ENCODE measurements at places on chromosomes 2 and 18.

DNA sequence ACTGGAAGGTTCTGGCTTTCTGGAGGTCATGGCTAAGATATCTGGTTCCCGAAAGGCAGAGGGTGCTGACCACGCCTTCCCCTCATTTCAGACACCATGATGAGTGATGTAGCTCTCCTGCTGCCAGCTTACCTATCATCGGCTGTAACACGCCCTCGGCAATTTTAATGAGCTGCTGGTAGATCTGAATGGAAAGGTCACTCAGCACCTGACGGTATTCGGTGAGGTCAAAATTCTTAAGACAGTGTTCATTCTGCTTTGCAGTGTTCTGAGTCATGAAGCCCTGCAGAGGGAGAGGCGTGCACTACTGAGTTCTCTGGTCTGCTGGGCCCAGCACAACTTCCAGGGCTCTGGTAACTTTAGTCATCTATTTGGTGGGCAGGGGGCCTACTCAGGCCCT is 25.7 kb upstream of the ACAA2 start:
- DNase-seq: no peak

DNA sequence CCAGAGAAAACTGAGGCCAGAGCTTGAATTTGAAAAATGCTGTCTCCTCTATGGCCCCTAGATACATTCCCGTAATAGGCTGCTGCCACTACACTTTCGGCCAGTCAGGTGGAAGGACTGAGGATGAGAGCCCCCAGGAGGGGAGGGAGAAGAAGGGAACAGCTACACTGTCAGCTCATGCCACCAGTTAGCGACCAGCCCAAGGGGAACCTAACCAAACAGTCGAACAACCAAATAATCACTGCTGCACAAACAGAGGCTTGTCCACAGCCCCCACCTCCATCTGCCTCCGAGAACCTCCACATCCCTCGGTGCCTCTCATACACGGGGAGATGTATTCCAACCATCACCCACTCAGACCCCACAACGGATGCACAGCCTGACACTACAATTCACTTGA is 7.3 kb downstream of the ZNF516 start:
- DNase-seq: no peak

DNA sequence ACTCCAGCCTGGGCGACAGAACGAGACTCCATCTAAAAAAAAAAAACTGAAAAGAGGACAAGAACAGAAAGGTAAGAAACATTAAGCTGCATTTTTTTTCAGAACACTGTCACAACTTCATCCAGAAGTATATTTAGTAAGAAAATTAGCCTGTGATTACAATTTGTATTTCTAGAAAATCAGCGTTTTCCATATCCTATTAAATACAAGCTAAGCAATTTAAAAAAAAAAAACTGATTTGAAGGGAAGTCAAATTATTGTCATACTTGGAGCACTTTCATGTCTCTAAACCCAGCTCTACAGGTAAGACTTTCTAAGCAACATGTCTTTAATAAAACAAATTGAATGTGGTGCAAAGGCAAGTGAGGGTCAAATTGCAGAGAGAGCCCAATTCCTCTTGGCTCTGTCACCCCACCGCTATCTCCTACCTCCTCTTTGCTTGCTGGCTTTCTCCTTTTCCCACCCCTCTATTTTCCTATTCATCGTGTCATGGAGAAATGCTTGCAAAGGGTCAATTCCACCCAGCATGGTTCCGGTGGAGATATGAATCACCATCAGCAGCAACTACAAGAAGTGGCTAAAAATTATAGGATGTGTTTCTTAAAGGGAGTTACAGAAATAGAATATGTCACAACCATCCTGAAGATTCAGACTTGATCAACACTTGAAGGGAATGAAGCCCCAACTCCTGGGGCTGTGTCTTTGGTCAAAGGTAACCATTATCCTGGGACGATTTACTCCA is 68.4 kb upstream of the BCL11A start:
- DNase-seq: no peak

DNA sequence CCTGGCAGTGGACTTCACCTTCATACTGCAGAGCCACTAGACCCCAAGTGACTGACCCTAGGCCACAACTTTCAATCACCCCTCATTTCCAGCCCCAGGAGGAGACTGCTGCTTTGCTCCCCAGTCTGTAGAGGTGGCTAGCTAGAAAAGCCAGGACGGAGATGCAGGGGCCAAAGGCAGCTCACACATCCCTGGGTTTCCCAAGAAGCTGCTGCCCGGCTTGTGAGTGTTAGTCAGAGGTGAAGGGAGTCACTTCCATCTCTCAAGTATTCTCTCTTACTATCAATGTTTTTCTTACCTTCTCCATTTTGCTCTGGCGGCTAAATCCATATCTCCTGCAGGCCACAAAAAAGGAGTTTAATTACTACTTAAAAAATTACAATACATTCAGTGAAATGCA is 36.2 kb downstream of the CCDC93 start:
- no peak for DNase-seq

DNA sequence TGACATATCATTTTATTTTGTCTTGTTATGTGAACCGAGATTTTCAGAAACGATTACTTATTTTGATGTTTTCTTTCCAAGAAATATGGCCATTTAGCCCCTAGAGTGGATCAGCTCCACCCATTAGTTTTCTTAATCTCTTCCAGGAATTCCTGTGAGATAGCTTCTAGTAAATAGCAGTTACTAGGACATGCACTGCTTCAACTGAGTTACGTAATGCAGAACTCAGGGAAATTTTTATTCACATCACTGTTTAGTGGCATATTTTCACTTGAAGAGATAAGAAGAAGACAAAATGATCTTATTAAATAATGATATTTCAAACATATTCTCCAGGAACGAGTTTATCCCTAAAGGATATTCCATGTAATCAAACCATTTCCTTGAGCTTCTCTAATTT is 573.5 kb upstream of the CNTNAP5 start:
- no peak for DNase-seq

DNA sequence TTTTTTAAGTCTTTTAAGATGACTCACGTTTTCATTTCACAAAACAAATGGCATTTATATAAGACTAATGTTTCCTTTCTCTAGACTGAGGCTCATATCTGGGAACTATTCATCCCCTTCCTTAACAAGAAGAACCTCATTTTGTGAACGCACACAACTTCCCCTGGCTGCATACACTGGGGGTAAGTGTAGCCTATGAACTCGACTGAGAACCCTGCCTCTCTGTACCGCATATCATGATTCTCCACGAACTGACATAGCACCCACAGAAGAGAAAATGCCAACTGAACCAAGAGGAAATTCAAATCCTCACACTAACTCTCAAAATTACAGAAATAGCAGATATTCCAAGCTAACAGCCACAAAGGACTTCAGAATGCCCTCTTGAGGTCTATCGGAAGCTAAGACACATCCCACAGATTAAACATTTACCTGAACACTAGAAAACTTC is 236.7 kb downstream of the TCF4 start:
- no peak for DNase-seq

DNA sequence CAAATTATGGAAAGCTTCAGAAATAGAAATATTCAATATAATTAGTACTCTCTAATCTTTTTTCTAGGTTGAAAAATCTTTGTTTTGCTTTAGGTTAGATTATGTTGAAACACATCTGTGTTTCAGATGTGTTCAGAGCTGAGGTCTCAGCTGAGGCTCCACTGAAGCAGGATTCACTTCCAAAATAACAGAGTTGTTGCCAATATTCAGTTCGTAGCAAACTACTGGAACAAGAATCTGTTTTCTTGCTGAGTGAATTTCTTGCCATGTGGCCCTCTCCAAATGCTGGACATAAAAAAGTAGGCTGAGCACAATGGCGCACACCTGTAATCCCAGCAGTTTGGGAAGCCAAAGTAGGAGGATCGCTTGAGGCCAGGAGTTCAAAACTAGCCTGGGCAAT is 8.7 kb downstream of the PHOSPHO2 start:
- no peak for DNase-seq

DNA sequence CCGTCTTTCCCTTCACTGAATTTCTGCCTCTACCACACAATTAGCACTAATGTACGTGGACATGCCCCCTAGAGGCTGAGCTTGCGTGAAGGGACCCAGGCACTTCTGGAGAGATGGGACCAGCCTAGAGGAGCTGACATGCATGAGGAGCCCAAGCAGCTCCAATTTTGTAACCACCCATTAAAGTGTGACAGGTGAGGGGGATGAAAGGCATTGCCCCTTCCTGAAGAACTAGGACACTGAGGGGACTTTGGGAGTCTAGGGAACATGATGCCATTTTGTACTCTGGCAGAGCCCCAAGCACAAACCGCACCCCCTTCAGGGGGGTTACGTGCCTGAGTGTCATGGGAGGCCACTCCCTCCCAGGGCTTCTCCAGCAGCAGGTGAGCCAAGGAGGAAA is 63.6 kb downstream of the HNRNPLL start:
- DNase-seq: no peak

DNA sequence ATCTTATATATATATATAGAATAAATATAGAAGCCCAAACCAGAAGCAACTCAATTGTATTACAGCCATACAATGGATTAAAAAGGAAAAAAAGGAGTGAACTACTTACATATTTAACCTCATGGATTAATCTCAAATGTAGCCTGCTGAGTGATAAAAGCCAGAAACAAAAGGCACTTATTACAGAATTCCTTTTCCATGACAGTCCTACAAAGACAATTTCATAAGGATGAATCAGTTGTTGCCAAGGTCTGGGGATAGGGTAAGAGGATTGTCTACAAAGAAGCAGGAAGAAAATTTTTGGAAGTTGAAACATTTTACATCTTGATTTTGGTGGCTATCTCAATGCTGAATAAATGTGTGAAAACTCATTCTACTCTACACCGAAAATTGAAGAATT is 103.9 kb upstream of the DCC start:
- DNase-seq: no peak

- no peak for DNase-seq
Observed at GRCh38 chr2:232365621-232366321, 12.8 kb upstream of the ALPP start.

GRCh38 chr2:23478933-23479683 is 94.1 kb downstream of the KLHL29 start:
- no peak for DNase-seq

DNA sequence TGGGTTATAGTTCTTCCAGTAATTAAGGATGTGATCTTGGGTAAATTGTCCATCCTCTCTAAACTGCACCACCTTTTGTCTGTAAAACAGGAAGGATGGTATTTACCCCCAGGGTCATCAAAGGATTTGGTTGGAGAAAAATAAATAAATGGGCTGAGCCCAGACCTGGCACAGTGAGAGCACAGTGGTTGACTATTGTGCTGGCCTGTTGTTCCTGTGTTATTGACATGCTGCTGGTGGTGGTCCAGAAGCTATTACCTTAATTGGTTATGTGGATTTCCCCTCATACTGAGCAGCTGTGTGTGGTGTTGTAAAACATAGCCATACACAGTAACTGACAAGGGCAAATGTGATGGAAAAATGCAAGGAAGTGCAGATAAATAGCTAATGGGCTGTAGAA is 746 bp upstream of the IL37 start:
- DNase-seq: no peak

- DNase-seq: no peak
Observed at GRCh38 chr2:127623388-127624319, 22.3 kb upstream of the GPR17 start.

DNA sequence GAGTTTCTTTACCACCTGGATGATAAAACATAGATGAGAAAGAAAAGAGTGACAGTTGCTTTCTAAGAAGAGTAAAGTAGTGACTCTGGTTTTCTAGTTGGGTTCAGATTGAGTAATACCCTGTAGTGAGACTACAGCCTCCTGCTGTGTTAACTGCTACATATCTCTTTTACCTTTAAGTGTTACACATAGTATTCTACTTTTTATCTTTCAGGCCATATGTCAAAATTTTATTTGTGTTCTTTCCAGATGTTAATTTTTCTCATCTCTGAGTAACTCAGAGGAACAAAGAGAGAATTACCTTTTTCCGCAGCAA is 348.2 kb downstream of the CTNNA2 start:
- DNase-seq: no peak

DNA sequence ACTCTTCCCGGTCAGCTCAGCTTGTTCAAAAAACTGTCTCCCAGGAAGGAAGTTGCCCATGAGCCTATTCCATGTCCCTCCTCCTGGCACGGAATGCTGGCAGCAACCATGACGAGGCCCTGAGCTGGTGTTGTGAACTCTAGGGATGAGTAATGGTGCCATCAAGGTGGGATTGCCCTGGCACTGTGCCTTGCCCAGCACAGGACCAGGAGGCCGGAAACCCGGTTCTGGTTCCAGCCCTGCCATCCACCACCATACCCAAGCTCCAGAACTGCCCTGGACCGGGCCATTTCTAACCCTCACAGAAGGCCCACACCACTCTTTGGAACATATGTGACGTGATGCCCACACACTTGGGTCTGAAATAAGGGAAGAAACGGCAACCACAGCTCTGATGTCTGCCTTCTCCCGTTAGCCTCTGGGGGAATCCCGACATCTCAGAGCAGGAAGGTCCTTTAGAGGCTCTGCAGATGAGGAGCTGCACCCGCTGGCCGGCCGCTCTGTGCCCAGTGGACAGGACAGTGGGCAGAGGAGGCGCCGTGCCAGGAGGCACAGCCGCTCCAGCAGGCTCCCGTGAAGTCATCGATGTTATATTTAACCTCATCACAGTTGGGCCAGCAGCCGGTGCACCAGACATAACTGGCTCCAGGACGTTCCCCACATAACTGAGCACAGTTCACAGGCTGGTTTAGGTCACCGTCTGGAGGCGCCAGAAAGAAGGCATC is 462.1 kb upstream of the ID2 start:
- DNase-seq: no peak

DNA sequence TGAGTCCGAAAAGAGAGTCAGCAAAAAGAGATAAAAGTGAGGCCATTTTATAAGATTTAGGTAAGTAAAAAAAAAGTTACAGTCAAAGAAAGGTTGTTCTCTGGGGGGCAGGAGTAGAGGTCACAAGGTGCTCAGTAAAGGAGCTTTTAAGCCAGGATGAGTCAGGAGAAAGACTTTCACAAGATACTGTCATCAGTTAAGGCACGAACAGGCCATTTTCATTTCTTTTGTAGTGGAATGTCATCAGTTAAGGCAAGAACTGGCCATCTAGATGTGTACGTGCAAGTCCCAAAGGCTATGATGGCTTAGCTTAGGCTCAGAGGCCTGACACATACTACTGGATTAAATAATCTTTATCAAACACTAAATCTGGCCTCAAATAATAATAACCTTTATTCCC is 1207.3 kb upstream of the FAM98A start:
- DNase-seq: no peak
